ENCODE measurements at places on chromosomes 7 and 10.
A peak's percentile ranks its signal among the peaks of the same experiment; 100 is the strongest.

GRCh38 chr7:36034020-36034419, 119.0 kb upstream of the EEPD1 start:
- no peak for DNase-seq

GRCh38 chr7:156792611-156793010, 100.4 kb downstream of the LMBR1 start:
- DNase-seq, result no peak

DNA sequence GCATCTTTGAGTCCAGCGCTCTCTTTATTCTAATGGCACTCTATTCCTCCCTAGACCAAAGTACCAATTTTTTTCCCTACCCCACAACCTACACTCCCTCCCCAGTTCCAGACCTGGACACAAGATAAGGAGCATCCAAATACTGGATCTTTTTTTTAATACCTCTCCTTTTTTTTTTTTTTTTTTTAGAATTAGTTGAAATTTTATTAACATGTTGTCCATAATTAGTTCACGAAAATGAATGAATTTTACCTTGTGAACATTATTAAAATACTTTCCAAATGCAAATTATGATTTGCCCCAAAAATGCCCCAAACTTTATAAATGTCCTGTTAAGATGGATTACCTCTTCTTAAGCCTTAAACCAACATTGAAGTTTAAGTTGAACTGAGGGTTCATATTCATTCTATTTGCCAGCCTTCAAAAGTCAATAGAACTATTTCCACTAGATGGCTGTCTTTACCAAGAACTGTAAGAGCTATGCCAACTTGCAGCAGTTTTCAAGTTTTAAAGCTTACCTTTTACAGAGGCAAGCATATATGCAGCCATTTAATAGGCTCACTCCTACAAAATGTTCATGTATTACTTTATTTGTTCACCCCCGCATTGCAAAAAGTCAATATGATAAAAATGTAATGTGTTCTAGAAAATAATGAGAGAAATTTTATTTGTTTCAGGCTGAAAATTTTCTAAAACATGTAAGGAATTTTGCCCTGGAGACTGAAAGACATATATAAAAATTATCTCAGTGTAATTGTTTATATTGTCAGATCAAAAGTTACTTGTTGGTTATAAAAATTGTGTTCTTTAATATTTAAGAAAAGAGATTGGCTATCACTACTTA, 39.7 kb upstream of the TNKS2 start:
- DNase-seq, result peak; percentile 53

GRCh38 chr7:95614442-95614940, 18.2 kb upstream of the PDK4 start:
- DNase-seq, result no peak

GRCh38 chr10:102701272-102701671, 12.9 kb downstream of the ARL3 start:
- no peak for DNase-seq

DNA sequence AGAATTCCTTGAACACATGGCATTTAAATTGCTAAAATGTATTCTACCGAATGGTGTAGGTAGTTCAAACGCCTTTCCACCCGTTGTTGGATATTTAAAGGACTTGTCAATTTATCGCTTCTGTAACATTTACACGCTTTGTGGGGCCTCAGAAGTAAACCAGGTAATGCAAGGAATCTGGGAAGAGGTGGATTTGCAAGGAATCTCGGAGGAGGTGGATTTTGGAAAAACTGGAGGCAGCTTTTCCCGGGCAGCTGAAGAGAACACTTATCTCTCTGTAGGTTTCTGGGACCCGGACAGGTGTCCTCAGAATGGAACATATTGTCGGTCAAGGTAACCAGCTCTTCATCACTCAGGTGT, 592 bp upstream of the MAPK8 start:
- no peak for DNase-seq

DNA sequence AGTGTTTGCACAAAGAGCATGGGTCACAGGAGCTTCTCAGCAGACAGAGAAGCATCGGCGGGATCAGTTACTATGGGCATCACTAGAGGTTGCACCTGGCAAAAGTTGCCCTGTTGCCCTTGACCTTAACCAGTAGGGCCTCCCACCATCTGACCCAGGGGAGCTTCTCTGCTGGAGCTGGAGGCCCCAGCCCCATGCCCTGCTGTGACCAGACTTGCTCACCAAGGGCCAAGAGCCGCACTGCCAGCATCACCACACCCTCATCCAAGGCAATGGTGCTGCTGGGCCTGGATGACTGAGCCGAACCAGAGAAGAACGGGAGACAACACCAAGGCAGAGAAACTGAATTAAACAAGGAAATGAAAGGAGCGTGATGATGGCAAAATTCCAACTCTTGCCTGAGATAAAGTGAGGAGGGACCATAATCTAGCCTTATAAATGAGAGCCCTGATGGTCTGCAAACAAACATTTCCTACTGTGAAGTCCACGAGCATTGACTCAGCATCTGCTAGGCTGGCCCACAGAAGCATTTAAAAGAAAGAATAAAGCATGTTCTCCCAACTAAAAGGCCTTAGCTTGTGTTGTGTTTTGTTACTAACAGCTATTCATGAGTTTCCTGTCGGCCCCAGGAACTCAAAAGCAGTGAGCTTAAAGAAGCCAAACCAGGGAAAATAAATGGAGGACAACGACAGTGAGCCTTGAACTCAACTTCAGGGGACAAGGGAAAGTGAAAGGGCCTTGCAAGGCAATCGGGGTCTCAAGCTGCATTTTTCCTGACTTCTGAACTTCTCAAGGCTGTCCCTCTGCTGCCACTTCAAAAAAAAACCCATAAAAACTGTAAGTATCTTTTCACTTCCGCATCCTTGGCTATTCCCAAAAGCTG, 60.4 kb downstream of the AFAP1L2 start:
- DNase-seq, result no peak

Data from hematopoietic multipotent progenitor cell (in vitro differentiated cells).